ENCODE measurements at places on chromosomes 11 and 22.

- no peak for DNase-seq
These were observed 7.0 kb upstream of the FAM118A start for GRCh38 chr22:45302751-45303150.

GRCh38 chr11:27688076-27688475 lies 12.2 kb downstream of the BDNF start:
- no peak for DNase-seq

DNA sequence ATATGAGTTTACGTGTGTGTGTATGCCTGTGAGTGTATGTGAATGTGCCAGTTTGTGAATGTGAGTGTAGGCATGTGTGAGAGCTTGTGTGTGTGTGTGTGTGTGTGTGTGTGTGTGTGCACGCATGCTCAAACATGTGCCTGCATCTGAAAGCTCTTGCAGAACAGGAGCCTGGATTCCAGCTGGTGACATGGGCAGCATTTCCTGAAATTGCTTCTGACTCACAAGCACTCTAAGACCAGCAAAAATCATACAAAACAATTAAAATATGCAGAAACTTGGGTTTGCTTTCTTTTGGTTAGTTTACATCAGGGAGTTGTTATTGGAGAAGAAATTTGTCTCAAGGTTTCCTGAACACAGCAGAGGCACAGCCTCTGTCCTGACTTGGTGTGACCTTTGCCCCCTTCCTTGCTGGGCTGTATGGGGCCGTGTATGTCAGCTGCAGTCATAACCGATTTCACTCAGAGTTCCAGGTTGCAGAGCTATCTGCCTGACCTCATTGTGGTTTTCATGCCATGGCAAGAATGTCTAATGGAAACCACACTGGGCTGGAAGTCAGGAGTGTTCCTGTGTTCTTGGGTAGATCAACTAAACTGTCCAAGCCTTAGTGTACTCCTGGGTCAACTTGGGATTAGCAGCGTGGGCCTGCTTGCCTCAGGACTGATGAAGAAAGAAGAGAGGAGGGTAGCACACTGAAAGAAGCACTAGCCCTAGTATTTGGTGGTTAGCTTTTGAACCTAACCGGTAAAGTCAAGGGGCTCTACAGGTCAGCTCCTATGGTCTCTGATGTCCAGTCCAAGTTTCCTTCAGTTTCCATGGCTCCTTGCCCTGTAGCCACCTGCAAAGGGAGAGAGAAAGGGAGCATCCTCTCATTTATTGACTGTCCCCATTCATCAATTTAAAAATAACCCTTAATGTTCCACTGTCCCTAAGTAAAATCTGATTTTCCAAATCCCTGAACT lies 143.7 kb downstream of the SNX19 start:
- DNase-seq = no peak

GRCh38 chr11:13105237-13105844 lies 96.2 kb downstream of the RASSF10 start:
- no peak for DNase-seq

GRCh38 chr11:103609117-103610066 lies 427.0 kb upstream of the DDI1 start:
- DNase-seq = no peak

DNA sequence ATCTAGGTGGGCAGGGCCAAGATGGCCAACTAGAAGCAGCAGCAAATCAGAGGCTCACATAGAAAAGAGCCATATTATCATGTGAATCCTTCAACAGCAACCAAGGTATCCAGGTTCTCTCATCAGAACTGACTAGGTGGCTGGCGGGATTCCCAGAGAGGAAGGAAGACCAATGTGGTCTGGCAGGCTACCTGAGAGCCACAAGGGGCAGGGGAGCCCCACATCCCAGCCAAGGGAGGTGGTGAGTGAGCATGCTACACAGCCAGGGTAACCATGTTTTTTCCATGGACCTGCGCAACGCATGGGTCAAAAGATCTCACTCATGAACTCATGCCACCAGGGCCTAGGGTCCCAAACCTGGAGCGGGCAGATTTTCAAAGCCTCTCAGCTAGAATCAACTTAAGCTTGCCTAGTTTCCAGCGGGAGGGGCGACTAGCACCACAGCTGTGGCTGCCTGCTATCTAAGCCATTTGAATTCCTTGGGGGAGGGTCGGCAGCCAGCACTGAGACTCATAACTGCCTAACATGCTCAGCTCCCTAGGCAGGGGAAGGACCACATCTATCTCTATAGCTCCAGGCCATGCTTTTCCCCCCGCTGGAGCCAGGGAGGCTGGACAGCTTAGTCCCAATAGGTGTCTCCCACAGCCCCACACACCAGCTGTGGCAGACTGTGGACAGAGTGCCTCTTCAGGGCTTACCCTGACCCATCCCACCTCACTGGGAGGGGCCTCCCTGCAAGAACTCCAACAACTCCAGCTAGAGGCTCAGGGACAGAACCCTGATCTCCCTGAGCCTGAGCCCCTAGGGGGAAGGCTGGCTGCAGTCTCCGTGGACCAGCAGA lies 28.7 kb upstream of the CASP12 start:
- DNase-seq = no peak

DNA sequence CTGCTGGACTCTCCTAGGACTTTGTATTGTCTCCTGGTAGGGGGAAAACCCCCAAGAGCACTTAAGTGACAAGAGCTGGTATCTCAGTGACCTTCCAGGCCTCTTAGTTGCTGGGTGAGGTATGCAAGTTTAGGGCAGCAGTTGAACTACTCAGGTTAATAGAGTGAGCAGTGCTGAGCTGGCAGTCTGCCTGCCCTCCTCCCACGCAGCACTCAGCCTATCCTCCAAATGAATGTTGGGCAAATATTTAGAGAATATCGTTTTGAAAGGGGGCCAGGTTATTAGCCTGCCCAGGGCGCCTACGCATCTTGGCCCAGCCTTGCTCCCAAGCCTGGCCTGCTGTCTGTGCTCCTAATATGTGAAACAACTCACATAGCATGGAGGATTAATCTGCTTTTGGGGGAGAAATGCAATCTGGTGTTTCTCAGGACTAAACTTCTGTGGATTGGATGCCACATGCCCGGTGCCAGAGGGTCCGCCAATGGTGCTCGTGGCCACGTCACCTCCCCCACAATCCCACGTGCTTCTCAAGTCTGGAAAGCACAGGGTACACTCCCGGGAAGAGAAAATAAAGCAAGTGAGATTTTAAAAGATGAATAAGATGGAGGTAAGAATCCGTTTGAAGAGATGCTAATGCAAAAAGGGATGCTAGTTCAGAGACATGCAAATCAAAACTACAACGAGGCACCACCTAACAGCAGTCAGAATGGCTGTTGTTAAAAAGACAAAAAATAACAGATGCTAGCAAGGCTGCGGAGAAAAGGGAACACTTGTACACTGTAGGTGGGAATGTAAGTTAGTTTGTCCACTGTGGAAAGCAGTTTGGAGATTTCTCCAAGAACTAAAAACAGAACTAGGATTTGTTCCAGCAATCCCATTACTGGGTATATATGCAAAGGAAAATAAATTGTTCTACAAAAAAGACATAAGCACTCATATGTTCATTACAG lies 67.7 kb downstream of the SPON1 start:
- no peak for DNase-seq

GRCh38 chr11:111557425-111558111 lies 17.0 kb downstream of the LAYN start:
- DNase-seq = no peak

- no peak for DNase-seq
These were observed 42.0 kb downstream of the CD82 start for GRCh38 chr11:44607319-44607962.

DNA sequence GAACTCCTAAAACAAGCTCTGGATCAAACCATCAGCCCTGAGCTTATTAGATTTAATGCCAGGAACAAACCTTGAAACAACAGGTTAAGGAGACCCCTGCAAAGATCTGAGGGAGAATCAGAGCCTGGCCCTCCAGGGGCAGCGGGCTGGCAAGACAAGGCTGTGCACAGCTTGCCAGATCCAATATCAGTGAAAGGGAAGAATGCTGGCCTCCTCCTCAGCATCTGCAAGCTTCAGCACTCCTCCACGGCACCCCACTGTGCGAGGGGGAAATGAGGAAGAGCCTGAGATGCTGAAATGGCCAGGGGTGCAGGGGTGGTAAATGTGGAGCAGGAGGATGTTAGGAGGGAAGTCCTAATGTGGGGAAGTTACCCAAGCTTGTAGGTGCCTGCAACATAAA lies 167.0 kb downstream of the TENM4 start:
- no peak for DNase-seq

DNA sequence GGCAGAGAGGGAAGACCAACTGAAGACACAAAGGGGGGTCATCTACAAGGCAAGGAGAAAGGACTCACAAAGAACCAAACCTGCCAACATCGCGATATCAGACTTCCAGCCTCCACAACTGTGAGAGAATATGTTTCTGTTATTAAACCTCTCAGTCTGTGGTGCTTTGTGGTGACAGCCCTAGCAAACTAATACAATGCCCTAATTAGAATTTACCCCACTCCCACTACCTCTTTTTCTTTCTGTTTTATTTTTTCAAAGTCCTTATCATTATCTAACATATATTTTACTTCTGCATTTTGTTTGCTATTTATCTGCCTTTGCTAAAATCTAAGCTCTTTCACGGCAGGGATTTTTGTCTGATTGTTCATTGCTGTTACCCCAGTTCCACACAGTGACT lies 2.5 kb upstream of the OR52D1 start:
- no peak for DNase-seq
